Glomerular endothelial cell (primary cell): ENCODE measurements at places on chromosomes 7 and 10. TPM values are rescaled to one million over a fixed set of nuclear protein-coding genes. Genes with fewer than 3 reads are reported as not detected.

GRCh38 chr10:111590703-111591102, 513.9 kb downstream of the ADRA2A start:
- DNase-seq: no peak

GRCh38 chr10:76316234-76316633, 884.8 kb downstream of the LRMDA start:
- no peak for DNase-seq

- DNase-seq: no peak
These were observed 983.0 kb downstream of the SORCS1 start for GRCh38 chr10:106181501-106181900.

- DNase-seq: no peak
These were observed 54.7 kb upstream of the SYPL1 start for GRCh38 chr7:106166651-106167342.

- no peak for DNase-seq
These were observed 203.3 kb upstream of the ZMIZ1 start for GRCh38 chr10:78865538-78865875.

- no peak for DNase-seq
These were observed 9.9 kb downstream of the DCLRE1A start for GRCh38 chr10:113843972-113844485.

CLEC5A gene
- total RNA-seq: not detected in 2 replicates
